ENCODE measurements at places on chromosomes 7 and 10. TPM values are rescaled to one million over a fixed set of nuclear protein-coding genes. Genes with fewer than 3 reads are reported as not detected.

DNA sequence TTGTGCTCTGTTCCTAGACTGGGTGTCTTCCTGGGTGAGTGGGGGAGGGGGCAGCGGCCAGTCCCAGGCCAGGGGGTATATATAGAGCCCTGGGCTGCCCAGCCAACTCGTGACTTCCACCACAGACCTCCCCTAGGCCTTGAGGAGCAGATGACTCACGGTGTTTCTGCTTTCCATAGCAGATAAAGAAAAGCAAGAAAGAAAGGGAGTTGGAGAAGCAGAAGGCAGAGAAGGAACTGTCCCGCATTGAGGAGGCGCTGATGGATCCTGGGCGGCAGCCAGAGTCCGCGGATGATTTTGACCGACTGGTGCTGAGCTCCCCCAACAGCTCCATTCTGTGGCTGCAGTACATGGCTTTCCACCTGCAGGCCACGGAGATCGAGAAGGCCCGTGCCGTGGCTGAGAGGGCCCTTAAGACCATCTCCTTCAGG, 10.1 kb downstream of the CALHM2 start:
- no peak for DNase-seq

DNA sequence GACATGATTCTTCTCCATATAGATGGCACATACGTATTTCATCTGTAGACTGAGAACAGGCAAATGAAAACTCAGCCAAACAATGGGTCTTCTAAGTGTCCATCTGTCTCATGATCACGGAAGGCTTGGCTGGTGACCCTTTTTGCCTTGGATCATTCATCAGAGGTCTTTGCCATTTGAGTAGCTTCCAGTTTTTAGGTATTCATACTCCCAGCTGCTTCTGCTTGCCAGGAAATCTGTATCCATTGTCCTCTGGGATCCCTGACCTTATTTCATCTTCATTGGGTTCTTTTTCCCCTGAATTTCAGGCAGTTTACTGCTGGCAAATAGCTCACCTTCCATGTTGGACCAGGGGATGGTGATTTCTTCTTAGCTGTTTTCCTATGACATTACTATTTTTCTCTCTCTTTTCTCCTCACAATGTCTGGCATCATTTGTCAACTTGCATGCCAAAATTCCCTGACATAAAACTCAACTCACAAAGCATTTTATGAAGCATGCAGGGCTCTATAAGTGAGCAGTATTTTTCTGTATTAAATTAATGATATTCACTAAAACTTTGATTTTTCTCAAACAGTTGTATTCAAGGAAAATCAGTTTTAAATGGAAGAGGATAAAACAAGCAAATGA, 241.2 kb downstream of the DNAJB9 start:
- no peak for DNase-seq

DNA sequence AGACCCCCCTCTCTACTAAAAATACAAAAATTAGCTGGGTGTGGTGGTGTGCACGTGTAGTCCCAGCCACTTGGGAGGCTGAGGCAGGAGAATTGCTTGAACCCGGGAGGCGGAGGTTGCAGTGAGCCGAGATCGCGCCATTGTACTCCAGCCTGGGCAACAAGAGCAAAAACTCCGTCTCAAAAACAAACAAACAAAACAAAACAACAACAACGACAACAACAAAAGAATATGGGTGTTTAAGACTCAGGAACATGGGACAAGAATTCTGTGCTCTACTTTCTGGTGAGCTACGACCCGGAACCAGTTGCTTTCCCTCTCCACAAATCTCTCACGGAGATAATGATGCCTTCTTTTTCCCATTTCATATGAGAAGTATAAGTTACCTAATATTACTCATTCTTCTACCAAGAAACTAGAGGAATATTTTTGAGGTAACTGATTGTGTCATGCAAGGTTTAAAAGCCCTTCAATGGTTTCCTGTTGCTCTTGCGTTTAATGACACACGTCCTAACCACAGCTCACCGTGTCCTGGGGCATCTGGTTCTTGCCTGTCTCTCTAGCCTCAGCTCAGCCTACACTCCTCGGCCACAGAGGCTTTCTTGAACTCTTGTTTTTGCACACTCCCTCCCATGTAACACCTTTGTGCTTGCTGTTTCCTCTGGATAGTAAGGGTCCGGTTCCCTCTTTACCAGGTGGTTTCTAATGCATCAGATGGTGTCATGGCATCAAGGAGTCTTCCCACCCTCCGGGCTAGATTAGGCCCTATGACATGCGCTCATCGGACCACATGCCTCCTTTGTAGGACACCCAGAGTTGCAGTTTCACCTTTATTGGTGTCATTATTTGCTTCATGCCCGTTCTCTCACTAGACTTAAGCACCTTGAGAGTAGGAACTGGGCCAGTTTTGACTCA, 67.5 kb downstream of the PFKFB3 start:
- no peak for DNase-seq

DNA sequence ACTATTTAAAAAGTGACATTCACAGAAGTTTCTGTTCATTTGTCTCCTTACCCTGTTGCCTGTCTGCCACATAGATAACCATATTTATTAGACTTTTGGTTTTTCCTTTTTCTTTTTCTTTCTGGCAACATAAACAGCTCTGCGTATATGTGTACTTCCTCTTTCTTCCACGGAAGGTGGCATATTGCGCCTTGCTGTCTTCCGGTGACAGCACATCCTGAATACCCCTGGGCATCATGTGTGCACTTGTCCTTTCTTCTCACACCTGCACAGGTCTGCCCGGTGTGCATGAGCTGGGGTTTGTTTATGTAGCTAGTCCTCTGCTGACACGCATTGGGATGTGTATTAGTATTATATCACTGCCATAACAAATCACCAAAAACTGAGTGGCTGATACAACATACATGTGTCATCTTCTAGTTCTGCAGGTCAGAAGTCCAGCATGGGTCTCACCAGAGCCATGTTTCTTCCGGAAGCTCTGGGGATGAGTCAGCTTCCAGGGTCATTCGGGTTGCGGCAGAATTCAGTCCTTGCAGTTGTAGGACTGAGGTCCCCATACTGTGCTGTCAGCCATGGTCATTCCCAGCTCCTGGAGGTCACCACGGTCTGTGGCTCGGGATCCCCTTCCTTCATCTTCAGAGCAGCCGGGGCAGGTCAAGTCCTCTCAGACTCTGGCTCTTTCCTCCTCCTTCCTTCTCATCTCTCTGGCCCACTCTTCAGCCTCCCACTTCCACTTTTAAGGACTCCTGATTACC, 596.0 kb upstream of the FOXK1 start:
- DNase-seq: no peak

DNA sequence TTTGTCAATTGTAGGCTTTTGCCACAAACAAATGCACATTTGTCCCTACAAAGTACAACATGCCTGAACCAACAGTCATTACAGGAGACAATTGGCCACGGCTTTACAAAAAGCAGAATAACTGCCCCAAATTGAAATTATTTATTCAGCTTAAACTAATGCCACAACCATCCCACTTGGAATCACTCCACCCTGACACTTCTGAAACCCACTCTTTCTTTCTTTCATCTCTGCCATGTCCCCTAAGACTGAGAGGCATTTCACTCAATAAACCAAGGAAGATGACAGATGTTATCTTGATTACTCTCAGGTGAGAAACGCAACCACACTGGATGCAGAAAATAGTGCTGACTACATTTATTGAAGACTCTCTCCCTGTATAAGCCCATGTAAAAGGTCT, 2.6 kb upstream of the NPM3 start:
- no peak for DNase-seq

DNA sequence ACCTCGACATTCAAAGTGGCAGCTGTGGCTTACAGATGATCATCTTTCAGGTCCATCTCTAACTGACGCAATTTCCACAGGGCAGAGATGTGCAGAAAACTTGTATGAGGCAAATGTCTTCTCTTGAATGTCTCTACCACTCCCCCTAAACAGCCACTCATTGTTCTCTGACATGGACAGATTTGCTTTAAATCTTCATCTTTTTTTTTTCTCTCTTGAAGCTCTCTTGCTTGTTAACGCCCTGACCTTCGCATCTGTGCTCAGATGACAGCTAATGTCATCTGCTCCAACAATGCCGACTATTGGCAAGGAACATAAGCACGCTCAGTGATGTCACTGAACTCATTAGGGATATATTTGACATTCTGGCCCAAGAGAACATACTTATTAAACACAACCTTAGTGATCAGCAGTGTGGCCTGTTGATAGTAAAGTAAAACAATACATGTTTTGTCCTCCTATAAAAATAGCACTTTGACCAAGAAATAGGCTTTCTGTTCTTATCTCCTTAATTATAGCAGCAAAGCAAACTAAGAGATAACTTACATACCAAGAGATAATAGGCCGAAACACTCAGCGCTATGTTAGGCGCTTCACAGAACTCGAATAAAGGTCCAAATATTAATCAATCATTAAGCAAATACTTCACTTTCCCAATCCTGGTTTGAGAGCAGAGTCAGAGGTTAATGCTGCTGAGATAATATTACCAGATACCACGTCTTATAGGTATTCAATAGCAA, 583.5 kb downstream of the PARD3 start:
- DNase-seq: no peak

The TFEC gene
- total RNA-seq: 0.06 TPM

The ADAM8 gene
- 3.2 TPM for total RNA-seq

The ADGRA1 gene
- not detected for total RNA-seq

The SPDYE6 gene
- total RNA-seq: not detected

The CALML3 gene
- not detected for total RNA-seq

The SLC26A5 gene
- not detected for total RNA-seq

The SUN3 gene
- not detected for total RNA-seq

All from neural progenitor cell (in vitro differentiated cells).